Stimulated activated CD8-positive, alpha-beta memory T cell treated with anti-CD3 and anti-CD28 coated beads, Interleukin-12 subunit alpha, Interleukin-12 subunit beta, amount 100 ng/mL, for 1 hour (primary cell): ENCODE measurements at places on chromosomes 4 and X.
A peak's percentile ranks its signal among the peaks of the same experiment; 100 is the strongest.

- DNase-seq = no peak
Measured at GRCh38 chr4:212438-213188, 88.3 kb downstream of the ZNF718 start.

DNA sequence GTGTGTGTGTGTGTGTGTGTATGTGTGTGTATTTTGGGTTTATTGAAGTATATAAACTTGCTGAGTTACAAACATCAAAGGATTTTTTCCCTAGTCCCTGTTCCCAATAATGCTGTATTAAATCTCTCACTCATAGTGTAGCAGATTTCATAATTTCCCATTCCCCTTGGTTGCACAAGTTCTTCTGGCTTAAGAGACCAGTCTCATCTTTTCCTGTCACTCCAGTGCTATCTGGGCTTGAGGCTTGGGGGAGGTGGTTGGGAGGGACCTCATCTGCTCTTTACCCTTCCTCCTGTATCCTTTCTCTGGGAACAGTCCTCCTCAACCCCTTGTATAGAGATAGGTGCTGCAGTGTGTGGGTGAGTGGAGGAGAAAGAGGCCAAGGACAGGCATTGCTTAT lies 285.4 kb upstream of the BOD1L1 start:
- no peak for DNase-seq

- no peak for DNase-seq
Measured at GRCh38 chr4:184728858-184729257, 5.0 kb downstream of the CENPU start.

DNA sequence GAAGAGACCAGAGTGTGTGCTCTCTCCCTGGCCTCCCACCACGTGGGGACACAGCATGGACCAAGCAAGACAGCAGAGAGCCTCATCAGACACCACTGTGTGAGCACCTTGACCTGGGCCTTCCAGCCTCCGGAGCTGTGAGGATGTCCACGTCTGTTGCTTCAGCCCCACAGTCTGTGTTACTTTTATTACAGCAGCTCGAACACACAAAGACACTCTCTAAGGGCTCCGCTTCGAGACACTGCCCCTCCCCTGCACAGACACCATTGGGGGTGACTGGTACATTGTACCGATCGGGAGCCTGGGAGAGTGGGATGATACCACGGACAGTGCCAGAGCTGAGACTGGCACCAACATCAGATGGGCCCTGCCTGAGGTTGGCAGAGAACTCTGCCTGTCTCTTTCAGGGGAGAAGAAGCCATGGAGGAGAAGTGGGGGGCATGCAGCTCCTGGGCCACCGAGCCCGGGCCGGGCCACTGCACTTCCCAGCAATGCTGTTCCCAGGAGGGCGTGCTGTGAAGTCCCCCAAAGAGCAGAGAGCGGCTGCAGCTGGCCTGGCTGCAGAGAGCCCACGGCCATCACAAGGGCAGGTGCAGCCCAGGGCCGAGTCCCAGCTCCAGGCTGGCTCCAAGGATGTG lies 48.1 kb upstream of the HMX1 start:
- DNase-seq = no peak

DNA sequence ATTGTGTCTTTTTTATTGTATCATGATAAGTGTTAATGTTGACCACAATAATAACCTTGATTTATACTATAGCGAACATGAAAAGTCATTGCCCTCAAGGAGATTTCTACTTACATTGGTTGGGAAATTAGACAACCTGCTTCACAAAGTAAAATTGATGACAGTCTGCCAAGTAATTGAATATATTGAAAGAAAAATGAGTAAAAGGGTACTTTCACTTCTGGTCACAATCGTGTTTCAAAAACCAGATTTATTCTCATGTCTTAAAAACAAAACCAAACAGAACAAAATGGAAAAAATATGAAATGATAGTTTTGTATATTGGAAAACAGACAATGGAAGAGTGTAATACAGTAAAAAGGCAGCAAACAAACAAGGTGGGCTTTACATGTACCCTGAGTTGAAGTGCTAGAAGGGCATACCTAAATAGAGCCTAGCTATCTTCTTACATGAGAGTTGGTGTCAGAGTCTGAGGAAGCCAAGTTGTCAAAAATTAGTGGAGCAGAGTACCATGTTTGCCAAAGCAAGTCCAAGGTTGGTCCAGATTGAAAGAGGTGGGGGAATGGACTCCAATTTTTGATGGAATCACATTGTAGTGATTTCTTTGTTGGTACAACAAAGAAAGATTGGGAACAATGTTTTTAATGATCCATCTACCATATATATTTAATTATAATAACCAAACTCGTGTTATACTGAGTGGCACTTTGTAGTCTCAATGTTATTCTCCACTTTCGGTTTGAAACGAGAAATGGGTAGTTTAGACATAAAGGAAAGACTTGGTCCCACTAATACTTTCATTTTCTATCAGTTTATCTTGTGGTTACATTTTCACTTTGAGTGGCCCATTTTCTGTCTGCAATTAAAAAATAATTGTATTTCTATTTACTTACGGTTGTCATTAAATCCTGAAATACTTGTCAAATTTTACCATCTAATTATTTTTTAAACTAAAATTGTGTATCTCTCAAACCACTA lies 775.6 kb downstream of the STIM2 start:
- DNase-seq = no peak

GRCh38 chr4:138898282-138898681 lies 117.3 kb upstream of the NOCT start:
- DNase-seq = no peak

DNA sequence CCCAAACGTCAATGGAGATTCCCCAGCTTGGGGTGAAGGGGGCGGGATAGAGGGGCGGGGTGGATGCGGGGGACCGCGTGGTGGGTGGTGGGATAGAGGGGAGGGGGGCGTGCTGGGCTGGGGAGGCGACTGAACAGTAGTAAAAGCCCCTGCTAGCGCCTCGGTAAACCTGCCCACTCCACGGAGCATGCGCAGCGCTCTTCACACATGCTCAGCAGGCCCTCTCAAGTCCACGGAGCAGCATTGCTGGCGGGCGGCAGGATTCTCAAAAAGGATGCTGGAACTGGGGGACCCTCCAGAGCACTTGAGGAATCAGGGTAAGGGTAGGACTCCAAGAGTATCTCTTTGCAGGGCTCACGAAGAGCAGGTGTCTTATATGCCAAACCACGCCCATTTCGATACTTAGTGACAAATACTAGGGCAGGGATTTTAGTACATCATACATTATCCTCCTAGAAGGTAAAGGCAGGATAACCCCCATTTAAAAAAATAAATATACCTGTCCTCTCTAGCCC lies 378 bp upstream of the RPS6KA6 start:
- no peak for DNase-seq

DNA sequence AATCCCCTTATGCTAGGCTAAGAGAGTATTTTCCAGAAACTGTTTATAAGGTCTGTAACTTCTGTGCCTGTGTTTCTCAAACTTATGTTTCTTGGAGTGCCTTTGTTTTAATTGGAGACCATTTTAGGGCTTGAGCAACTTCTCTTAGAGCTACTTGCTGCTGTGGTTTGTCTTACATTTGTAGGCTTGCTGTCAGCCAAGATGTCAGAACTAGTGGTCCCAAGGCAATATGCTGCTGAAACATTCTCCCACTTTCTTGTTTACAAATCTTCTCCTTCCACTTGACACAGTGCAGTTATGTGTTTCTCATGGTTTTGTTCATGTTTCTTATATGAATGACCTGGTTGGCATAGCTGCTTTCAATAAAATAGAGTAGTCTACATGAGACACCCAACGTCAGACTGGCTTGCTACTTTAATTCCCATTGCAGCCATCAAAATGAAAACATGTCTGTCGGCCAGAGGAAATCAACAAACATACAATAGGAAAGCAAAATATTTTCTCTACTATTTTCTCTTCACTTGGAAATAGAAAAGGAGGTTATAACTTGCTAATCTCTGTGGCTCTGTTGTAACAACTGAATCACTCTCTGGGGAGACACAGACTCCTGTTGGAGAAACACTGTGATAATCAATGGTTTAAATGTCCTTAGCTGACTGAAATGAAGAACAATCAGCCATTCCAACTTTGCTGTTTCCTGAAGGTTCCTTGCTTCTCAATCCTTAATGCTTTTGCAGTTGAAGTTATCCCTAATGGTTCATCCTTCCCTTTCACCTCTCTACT lies 426.4 kb downstream of the PDGFC start:
- no peak for DNase-seq

DNA sequence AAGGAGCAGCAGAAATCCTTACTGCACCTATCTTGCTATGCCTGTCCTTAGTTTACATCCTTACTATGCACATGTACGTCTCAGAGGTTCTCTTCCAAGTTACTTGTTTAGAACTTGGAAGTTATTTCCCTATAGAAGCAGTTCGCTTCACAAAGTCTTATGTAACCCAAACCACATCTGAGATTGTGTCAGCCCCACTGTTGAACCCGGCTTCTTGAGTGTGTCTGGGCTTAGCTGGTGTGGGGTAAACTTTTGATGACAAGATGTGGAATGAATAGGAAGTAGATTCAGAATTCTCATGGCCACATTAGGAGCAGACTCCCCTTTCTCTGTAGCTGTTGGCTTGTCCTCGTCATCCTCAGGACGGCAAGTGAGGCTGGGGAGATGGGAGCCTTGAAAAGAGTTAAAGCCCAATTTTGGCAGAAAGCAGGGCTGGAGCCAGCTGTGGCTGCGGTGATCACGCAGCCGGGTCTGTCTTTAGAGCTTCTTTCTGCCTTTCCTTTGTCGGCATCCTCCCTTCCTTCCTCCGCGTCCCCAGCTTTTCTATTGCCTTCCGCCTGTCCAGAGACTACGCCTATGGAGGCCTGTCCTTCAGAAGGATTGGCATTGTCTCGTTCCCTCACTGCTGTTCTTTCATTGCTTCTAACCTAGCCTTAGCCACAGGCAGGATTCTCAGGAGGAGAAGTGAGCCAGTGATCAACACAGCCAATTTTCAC lies 23.0 kb upstream of the LIMCH1 start:
- DNase-seq = no peak

- DNase-seq = no peak
Measured at GRCh38 chr4:40300371-40301162, 34.6 kb upstream of the CHRNA9 start.

GRCh38 chr4:56082829-56083228 lies 134.1 kb downstream of the CEP135 start:
- DNase-seq = no peak

GRCh38 chr4:14837860-14838259 lies 164.4 kb upstream of the CPEB2 start:
- no peak for DNase-seq

DNA sequence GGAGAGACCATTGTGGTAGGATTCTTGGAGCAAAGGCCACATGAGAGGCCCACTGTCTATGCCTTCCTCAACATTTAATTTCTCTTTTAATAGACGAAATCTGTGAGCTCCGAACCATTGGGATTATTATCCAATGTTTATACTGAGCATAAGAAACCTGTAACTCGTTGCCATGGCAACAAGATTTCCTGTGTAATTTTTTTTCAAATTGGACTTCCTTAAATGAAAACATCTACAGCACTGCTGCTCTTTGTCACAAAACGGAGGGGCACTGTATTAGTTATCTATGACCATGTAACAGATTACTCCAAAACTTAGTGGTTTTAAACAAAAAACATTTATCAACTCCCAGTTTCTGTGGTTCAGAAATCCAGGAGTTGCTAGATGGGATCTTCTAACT lies 38.7 kb downstream of the PPP1R2C start:
- DNase-seq = no peak

DNA sequence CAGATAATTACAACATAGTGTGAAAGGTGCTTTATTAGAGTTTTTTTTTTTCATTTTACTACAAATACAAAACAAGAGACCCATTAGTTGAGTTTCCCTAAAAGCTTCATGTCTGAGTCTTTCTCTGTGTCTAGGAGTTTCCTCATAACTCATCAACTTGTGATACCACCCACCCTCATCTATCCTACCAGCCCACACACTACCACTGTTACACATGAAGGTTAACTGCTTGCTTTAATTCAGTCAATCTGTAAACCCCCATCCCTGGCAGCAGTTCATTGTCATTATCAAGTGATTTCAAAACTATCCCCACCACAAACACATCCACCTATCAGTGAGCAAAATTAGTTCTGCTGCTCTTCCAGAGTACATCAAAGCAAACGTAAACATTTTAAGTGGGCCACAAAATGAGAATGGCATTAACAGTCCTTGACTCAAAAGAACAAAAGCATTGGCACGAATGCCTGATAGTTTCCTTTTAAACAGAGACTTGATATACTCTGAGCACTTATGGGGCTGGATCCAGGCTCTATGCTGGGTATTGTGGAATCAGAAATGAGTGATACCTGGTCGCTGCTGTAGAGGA lies 331.6 kb upstream of the FAM241A start:
- no peak for DNase-seq

GRCh38 chr4:87375719-87376291 lies 15.2 kb downstream of the HSD17B11 start:
- no peak for DNase-seq

- no peak for DNase-seq
Measured at GRCh38 chrX:136262243-136262642, 11.0 kb upstream of the MAP7D3 start.

DNA sequence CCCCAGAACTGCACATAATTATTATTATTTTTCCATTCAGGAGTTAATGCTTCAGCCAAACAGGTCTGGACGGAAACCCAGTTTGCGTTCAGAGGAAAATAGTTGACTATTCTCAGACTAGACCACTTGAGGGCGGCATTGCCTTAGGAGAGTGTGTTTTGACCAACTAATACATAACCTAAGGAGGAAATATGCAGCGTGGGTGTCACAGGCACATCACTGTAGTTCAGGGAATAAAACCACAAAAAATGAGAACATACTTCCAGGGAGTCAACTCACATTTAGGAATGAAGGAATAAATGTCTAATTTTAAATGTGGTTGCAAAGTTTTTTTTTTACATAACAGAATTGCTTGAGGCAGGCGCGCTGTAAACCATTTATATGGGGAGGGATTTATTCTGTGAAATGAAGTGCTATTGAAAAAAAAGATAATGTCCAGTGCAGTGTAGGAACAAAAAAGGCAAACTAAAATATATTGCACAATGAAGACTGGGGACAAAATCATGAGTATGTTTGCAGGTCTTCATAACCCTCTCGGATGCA lies 93.3 kb downstream of the SYNPO2 start:
- peak; percentile 32 for DNase-seq

DNA sequence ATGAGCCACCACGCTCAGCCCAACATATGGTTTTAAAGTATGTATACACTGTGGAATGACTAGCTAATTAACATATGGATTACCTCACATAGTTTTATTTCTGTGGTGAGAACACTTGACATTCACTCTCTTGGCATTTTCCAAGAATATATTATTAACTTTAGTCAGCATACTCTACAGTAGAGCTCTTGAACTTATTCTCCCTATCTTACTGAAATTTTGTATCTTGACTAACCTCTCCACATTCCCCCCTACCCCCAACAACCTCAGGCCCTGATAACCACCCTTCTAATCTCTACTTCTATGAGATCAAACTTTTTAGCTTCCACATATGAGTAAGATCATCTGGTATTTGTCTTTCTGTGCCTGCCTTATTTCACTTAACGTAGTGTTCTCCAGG lies 38.6 kb upstream of the AGA start:
- no peak for DNase-seq

- DNase-seq = no peak
Measured at GRCh38 chr4:147535124-147535523, 54.2 kb downstream of the EDNRA start.

DNA sequence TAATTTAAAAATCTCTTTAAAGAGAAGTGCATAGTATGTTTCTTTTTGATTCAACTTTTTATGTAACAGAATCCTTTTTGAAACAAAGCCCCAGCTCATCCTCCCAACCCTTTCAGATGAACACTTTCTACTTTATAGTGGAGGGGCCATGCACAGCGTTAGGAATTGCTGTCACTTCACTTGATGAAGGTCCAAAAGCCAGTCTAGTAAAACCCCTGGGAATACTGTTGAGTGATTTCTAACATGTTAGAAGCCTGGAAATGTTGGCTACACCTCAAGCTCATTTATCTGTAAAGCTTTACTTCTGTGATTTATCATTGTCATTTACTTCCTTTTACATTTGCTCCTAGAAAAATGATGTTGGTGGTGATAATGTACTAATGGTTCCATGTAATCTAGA lies 1608.9 kb upstream of the TENM3 start:
- no peak for DNase-seq
